ENCODE measurements at places on chromosomes 1 and 21. TPM values are rescaled to one million over a fixed set of nuclear protein-coding genes. Genes with fewer than 3 reads are reported as not detected.

DNA sequence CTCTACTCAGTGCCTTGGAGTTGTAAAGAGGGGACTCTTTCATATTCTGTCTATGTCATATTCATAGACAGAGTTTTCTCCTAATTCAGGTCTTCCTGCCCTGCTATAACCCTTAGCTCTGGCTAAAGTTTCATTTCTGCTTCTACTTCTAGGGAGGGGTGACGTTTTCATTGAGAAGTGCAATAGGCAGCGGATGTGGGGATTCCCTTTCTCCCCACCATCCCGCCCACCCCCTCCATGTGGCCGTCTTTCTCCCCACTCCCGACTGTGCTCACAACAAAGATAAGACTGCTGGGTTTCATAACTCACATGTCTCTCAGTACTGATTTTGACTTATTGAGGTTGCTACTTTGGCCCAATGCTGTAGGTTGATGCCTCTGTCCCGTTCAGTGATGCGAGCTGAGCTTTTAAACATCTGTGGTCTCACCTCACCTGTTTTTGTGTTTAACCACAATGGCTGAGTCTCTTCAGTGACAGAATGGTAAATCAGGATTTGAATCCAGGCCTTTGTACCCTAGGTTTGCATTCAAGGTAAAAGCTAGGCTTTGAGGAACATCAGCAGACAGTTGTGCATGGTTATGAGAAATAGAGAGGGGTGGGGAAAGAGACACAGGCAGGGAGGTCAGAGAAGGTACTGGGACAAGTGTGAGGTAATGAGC is 7.8 kb upstream of the KIF14 start:
- DNase-seq = no peak

GRCh38 chr1:33517596-33518250 is 45.3 kb downstream of the ZSCAN20 start:
- no peak for DNase-seq

DNA sequence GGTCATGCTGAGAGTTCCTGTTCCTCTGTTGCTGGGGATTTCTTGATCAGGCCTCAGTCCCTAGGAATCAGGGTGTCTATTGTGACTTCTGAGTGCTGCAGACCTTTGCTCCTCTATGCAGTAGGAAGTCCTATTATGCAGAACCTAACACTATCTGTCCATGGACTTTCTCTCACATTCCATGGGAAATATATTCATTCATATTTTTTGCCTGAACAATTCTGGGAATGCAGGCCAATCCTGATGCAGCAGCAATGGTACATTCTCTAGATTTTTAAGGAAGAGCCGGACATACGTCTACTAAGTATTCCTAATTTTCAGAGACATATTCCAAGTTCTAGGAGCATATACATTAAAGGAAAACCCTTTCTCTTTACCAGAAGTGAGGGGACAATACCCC is 61.1 kb upstream of the C1orf87 start:
- DNase-seq = no peak

GRCh38 chr1:25561421-25562100 is 18.2 kb downstream of the LDLRAP1 start:
- no peak for DNase-seq

DNA sequence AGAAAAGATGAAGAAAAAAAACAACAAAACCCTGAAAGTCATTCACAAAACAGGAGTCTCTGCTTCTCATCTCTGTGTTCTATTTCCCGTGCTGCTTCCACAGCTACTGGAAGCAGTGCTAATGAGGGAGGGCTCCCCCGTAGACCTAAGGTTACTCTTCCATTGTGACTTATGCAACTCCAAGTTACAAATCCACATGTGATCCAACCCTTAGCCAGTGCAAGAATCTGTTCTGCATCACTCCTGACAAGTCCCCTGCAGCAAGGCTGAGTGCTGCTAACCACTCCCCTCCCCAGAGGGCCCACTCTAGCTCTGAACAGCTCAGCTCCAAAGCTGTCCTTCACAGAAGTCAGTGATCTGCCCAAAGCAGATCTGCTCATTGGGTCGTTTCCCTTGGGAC is 10.3 kb downstream of the DNALI1 start:
- peak; percentile 82 for DNase-seq

DNA sequence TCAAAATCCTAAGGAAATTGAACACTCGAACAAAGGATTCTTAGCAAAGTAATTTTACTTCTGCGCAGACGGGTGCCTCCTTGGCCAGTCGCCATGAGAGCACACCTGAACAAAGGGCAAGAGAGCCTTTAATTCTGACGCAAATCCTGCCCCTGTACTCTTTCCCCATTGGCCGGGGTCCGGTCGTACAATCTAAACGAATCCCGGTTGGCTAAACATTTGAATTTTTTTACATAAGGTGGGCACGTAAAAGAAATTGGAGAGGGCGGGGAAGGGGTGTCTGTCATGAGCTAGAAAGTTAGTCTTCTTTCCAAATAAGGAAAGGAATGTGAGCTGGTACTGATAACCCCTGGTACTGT is 8.2 kb upstream of the IL22RA1 start:
- DNase-seq = no peak

- no peak for DNase-seq
Observed at GRCh38 chr1:72015006-72015405, 267.3 kb downstream of the NEGR1 start.

GRCh38 chr1:169722779-169723178 is 11.1 kb downstream of the SELE start:
- no peak for DNase-seq

- DNase-seq = no peak
Observed at GRCh38 chr1:16445052-16445451, 4.5 kb downstream of the NECAP2 start.

DNA sequence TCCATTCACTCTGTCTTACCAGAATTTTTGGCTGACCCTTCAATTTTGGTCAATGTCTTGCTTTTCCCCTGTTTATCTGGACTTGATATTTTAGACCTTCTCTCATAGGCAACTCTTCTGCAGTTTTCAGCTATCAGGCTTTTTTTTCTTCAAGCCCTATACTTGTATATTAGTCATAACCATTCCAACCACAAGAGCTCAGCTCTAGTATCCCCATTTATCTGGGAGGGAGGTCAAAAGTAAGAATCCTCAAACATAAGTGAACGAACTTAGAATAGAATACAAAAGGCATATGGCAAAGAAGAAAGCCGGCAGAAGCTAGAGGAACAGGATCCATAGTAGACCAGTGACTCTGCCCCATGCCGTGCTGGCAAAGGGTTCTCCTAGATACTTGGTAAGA is 45.9 kb upstream of the TNFSF4 start:
- DNase-seq = no peak

DNA sequence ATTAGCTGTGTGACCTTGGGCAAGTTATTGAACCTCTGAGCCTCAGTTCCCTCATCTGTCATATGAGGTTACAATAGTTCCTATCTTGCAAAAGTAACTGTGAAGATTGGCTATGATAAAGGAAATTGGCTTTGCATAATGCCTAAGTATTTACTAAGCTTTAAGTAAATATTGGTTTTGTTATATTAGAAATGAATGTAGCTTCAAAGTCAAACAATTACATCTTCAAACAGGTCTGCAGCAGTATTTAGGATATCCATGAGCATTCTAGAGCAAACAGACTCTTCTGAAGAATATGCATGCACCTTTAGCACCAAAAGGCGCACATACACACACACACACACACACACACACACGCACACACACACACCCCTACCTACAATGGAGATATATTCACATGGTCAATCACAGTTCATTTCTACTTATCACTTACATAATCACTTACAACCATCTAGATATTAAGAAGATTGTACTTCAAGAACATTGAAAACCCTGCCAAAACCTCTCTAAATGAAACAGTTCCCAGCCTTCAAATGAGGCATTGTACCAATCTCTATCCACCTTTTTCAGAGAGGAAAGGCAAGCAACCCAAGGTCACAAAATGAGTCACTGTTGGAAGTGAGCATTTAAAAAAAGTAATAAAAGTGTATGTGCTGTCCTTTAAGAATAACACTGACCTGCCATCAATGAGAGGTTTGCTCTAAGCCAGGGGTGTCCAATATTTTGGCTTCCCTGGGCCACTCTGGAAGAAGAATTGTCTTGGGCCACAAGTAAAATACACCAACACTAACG is 13.4 kb upstream of the FAM43B start:
- DNase-seq = no peak

DNA sequence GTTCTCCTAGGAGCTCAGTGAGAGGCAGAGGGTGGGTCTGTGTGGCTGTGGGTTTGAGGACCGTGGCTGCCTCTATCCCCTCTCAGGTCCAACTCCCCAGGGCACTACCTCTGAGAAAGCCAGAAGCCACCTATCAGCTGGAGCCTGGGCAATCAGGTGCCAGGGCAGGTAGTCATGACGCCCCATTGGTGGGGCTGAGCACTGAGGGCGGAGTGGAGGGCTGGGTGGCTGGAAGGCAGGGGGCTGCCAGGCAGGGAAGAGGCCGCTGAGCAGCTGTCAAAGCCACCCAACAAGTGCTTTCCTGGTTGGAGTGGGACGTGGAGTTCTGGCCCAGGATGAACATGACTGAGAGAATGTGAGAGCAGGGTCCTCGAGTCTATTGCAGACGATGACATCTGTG is 164.9 kb upstream of the AJAP1 start:
- DNase-seq = no peak

DNA sequence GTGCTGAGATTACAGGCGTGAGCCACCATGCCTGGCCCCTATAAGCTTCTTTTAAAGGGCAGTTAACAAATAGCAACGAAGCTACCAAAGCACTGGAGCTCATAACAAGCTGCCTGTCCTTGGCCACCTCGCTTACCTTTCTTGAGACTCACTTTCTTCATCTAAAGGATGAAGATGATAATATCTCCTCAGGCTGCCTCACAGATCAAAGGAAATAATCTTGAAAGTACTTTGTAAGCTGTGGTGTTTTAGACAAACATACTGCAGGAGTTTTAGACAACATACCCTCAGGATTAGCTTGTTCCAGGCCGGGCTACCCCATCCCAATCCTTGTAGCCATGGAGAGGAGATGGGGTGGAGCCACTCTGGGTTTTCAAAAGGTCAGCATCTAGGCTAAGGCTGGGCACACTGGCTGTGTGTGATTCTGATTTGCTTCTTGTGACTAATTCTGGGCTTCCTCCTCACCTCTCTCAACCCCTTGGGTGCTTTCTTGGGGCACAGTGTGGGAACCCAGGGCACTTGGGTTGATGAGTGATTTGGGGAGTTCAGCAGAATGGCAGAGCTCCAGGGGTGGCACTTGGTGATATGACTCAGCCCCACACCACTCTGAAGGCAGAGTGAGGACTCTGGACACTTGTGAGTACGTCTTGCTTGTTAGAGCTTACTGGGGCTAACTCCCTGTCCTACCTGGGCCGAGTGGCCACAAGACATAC is 5.2 kb downstream of the GPR25 start:
- DNase-seq = peak; percentile 33

- no peak for DNase-seq
Observed at GRCh38 chr21:16013570-16013969, 283.8 kb downstream of the USP25 start.

DNA sequence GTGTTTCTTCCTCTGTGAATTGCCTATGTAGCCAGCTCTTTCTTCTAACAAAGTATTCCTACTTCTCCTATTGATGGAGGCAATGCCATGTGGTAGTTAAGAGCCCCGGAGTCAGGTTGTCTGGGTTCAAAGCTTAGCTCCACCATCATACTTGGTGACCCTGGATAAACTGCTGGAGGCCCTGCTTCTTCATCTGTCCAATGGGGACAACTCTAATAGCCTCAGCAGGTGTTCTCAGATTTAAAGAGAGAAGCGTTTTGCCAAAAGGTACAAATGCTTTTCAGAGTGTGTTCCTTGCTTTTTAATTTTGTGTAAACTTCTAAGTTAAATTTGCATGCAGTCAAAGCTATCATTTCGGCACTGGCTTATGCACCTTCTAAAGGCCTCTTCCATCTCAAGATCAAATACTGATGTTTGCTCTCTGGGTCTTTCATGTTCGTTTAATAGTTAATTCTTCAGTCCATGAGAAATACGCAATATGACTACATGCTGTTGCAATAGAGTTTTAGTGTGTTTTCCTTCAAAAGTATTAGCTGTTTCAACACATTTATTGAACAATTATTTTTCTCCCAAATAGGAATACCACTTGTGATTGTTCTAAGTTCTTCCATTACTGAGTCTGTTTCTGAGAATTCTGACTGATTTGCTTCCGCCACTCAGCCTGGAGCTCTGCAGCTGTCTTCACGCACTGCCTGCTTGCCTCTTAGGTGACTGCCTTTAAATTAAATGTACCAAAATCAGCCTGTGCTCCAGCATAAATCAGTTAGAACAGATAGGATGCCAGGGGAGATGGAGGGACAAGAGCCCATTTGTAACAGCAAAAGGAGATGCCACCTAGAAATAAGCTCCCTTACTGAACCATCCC is 75.6 kb downstream of the CAPZB start:
- no peak for DNase-seq

Gene SPRR2G
- total RNA-seq = not detected

Gene LCK
- total RNA-seq = 0.36 TPM

Gene RPL5
- total RNA-seq = 2,354 TPM

Gene FOXE3
- total RNA-seq = not detected

Gene GORAB
- total RNA-seq = 13.8 TPM

Gene C1orf94
- total RNA-seq = not detected

Gene DIRAS3
- total RNA-seq = 4.6 TPM

Gene NRAS
- total RNA-seq = 16.1 TPM

Gene CR2
- total RNA-seq = not detected

Gene KRTAP19-3
- total RNA-seq = not detected

Measured in sigmoid colon (tissue), 7 donors.